ENCODE measurements at places on chromosomes 6 and 20.
A peak's percentile ranks its signal among the peaks of the same experiment; 100 is the strongest.

DNA sequence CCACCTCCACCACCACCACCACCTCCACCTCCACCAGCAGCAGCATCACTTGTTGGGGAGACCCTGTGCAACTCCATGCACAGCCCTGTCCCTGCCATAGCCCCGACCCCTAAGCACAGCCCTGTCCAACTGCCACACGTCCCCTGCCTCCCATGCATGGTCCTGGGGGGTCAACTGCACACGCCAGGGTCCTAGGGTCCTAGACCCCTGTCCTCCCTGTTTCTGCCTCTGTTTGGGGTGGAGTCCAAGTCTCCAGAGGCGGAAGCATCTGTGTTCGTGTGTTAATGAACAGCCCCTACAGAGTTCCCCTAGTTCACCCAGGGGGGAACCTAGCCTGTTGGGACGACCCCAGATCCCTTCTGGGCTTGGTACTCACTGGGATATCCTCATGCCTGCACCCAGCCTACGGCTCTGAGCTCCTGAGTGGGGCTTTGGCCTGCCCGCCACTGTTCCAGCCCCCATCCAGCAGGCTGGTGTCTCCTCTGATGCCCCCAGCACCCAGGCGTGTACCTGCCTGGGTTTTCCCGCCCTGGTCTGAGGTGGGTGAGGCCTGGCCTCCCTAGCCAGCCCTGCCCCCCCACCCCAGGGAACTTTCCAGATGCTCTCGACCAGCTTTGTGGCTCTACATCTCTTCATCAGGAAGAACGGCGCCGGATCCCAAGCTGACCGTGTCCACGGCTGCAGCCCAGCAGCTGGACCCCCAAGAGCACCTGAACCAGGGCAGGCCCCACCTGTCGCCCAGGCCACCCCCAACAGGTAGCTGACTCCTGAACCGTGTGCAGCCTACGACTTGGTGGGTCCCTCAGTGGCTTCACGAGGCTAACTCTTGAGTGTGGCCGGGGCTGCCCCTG, 2.5 kb upstream of the TNFRSF6B start:
- no peak for DNase-seq

- DNase-seq: no peak
Observed at GRCh38 chr6:41719436-41720261, 15.8 kb downstream of the TFEB start.

DNA sequence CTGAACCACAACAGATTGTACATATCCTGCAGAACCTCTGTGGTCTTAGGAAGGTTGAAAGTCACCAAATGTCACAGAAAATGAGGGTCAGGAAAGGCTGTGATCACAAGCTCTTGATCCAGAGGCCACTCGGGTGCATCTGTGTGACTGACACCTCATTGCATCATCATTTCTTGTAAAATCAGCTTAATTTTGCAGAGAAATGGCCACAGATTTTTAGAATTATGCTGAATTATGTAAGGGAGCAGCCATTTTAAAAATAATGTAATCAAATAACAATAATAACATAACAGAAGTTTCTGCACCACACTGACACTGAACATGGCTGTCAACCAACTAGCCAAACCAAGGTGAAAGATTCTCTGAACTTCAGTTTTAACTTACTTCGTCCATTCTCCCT, 32.5 kb upstream of the PRND start:
- no peak for DNase-seq

- peak; percentile 63 for DNase-seq
Observed at GRCh38 chr6:13908955-13909381, 15.8 kb upstream of the RNF182 start.

GRCh38 chr6:117687021-117687648, 11.9 kb downstream of the NUS1 start:
- DNase-seq: no peak

DNA sequence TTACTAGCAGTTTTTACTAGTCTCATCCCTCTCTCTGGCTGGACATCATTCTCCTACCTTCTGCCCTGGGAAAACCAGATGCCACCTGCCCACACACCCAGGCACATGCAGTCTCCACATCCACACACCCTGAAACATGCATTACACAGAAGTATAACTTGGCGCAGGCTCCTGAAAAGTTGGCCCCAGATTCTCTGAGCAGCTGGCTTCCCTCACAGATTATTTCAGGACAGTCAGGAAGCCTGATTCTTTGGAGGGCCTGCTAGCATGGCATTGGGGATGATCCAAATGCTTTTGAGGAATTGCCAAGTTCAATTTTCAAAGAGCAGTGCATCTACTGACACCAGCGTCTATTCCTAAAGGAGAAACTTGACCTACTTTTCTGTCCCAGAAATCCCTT, 27.8 kb upstream of the KIF16B start:
- no peak for DNase-seq

DNA sequence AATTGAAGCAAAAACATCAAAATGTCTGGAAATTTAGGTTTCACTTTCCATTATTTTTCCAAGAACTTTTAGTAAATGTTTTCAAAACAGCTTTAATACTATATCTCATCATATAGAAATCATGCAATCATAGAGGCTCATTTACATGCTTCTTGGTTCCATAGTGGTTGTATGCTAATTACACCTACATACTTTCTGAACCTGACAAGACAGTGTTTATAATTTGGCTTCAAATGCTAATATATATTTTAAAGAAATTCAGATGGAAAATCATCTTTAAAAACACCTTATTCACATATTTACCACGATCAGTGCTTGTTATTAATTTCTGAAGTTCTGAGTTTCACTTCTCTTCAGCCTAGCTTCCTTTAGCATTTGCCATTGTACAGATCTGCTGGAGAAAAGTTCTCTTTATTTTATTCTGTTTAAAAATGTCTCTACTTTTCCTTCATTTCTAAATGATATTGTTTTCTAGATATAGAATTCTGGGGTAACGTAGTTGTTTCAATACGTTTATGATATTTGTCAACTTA, 89.9 kb downstream of the PLCB1 start:
- DNase-seq: no peak

Measured in NCI-H1105 (cell line).